ENCODE measurements at places on chromosomes 11 and 22.
A peak's percentile ranks its signal among the peaks of the same experiment; 100 is the strongest.

- no peak for DNase-seq
Measured at GRCh38 chr11:117519590-117519989, 191.9 kb downstream of the CEP164 start.

- peak; percentile 3 for DNase-seq
Measured at GRCh38 chr11:99020352-99021225, at the start of gene CNTN5. TSS of gene CNTN5 (plus strand) at chr11:99020949.

DNA sequence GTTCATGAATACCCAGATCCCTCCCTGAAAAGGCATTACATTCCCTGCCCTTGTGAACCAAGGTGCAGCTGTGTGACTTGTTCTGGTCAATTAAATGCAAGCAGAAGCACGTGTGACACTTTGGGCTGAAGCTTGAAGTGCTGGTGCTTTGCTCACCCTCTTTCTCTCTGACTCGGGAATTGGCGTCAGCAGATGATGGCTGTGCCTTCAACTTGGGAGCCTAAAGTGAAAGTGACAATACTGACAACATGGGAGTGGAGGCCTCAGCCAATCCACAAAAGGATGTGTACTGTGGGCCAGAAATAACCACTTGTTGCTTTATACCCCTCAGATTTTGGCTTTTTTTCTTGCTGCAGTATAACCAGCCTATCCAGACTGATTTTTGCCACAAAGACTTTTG, 148.3 kb upstream of the THY1 start:
- DNase-seq, result no peak

DNA sequence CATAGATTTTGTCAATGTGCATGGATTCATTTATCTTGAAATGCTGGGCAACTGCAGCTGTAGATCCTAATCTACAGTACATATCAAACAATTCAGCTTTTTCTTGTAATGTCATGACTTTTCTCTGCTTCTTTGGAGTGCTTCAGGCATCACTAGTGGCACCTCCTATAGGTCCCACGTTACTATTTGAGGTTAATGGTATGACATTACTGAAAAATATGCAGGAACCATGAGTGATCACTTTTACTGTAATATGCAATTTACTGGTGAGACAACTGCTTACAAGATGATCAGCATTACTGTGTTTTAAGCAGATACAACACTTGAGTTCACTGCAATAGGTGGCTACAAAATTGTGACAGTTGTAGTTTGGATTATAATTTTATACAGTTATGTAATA, 3.0 kb downstream of the CENATAC start:
- no peak for DNase-seq

DNA sequence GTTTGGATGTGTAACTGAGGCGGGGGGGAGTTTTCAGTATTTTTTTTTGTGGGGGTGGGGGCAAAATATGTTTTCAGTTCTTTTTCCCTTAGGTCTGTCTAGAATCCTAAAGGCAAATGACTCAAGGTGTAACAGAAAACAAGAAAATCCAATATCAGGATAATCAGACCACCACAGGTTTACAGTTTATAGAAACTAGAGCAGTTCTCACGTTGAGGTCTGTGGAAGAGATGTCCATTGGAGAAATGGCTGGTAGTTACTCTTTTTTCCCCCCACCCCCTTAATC, 2.3 kb downstream of the MALAT1 start:
- DNase-seq, result no peak

Measured in naive thymus-derived CD4-positive, alpha-beta T cell (primary cell).